ENCODE measurements at places on chromosomes 16 and 17.
A peak's percentile ranks its signal among the peaks of the same experiment; 100 is the strongest.

GRCh38 chr16:74605746-74606520 lies 981 bp downstream of the GLG1 start:
- DNase-seq: no peak

GRCh38 chr16:85049706-85050305 lies 22.2 kb downstream of the KIAA0513 start:
- DNase-seq: no peak

- no peak for DNase-seq
These were observed 158.1 kb upstream of the SDK2 start for GRCh38 chr17:73802314-73802713.

- DNase-seq: no peak
These were observed 21.4 kb downstream of the DEXI start for GRCh38 chr16:10920726-10921427.

- DNase-seq: no peak
These were observed 38.5 kb downstream of the CTU2 start for GRCh38 chr16:88744577-88745521.

GRCh38 chr16:48352648-48353390 lies 32.4 kb downstream of the SIAH1 start:
- no peak for DNase-seq

DNA sequence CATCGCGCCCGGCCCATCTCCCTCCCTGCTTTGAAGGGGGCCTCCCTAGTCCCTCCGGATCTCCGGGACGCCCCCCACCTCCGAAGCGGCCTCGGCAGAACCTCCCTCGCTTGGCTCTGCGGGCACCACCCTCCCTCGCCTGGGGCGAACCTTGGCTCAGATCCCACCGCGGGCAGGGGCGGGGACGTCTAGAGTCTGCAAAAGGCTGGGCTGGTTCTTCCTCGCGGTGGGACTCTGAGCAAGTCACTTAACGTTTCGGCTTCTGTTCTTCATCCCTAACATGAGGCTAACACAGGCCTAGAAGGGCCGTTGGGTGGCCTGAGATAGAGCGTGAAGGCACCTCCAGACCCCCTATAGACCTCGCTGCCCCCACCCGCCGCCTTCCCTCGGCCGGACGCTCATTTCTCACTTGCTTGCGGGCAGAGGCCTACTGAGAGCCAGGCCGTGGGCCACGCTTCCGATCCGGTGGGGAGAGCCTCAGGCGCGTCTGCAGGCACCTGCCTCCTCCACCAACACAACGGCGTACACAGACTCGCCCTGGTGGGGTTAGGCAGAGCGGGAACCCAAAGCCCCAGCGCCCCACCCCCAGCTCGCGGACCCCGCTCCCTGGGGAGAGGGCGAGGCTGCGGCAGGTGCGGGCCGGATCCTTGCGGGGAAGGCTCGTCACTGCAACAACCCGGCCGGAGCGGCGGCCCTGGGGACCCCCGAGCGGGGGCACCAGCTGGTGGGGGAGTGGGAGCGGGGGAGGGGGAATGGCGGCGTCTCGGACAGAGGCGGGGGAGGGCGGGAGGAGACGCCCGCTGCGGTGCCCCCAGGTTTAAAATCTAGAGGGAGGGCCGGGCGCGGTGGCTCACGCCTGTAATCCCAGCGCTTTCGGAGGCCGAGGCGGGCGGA lies 5.4 kb downstream of the MYO1C start:
- DNase-seq: peak; percentile 81

GRCh38 chr17:65685110-65685509 lies 123.7 kb upstream of the AXIN2 start:
- no peak for DNase-seq

DNA sequence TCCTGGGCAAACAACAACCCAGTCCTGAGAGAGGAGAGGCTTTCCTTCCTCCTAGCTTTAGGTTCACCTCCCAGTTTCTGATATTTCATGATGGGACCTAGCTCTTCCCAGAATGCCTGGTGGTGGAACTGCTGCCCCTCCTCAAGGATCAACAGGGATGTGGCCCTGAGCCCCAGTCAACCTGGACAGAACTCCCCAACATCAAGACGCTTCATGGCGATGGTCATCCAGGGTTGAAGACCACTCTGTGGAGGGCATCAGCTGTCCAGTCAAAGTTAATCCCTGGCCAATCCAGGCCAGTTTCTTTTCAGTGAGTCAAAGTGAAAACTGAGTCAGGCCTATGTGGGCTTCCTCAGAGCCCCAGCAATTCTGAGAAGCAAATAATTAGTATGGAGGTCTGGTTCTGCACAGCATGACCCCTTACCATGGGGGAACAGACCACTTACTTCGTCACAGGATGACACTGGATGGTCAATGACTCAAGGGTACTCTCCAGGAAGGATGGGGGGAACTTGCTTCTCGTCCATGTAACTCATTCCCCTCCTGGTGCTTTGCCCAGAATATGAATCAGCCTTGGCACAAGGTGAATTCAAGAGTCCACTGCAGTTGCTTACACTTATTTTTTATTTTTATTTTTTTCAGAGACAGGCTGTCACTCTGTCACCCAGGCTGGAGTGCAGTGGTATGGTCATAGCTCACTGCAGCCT lies 14.7 kb upstream of the XYLT2 start:
- DNase-seq: peak; percentile 80

DNA sequence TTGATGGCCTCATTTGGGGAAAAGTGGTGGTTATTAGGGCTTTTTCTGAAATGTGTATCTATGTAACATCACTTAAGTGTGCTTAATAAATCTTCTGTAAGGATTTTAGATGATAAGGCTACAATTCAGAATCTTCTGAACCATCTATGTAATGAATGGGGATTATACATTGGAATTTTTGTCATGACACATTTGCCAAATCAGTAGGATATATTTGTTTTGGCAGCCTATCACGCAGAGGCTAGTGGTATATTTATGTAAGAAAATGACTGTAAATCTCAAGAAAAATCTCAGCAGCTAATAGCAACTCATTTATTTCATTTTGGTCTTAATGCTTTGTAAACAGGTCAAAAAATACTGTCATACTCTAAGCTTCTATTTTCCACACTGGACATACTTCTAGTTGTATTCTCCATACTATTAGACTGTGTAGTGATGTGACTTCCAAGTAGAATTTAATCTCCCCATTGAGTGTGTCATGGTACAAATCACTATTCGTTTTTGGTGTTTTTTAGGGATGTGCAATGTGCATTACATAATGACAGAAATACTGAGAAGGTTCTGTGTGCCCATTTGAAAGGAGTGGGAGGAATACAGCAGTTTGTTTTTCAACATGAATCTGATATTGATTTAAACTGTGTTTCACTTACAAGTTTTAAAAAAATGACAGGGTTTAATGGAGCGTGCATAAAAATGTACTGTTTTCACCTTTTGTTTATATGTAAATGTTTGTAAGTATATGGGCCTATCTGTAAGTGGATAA lies 29.2 kb downstream of the CLUH start:
- peak; percentile 45 for DNase-seq

DNA sequence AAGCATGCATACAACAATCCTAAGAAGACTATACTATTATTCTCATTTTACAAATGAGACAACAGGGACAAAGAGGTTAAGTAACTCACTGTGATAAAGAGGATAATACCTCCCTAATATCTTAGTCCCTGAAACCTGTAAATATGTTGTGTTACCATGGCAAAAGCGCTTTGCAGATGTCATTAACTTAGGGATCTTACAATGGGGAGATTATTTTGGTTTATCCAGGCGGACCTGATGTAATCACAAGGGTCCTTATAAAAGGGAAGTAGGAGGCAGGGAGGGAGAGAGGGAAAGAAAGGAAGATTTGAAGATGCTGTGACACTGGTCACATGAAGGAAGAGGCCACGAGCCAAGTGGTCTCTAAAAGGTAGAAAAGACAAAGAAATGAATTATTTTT lies 164.7 kb downstream of the CNTNAP4 start:
- no peak for DNase-seq

- DNase-seq: no peak
These were observed 128.8 kb downstream of the CYB561 start for GRCh38 chr17:63317166-63317840.

DNA sequence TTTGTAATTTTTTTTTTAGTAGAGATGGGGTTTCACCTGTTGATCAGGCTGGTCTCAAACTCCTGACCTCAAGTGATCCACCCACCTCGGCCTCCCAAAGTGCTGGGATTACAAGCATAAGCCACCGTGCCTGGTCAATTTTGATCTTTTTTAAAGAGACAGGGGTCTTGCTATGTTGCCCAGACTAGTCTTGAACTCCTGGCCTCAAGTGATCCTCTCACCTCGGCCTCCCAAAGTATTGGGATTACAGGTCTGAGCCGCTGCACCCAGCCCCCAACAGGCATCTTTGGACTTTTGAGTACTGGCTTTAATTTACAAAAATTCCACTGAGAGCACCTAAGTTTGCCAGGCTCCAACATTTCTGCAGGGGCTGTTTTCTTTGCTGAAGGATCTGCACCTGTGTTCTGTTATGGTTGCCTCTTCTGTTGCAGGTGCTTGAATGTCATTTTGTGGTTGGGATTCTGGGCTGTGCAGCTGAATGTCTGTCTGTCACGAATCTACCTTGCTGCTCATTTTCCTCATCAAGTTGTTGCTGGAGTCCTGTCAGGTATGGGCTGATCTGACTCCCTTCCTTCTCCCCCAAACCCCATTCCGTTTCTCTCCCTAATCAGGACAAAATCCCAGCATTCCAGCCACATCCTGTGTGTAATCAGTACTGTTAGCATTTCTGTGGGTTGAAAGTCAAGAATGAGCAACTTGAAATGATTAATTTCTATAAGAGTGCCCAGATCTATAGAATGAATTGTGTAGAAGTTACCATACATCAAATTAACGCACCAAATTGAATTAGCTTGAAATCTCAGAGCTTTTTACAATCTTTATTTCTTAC lies 8.5 kb downstream of the G6PC1 start:
- peak; percentile 23 for DNase-seq

GRCh38 chr16:72536723-72537435 lies 364.9 kb upstream of the PMFBP1 start:
- peak; percentile 72 for DNase-seq

GRCh38 chr16:82313754-82314153 lies 143.7 kb upstream of the MPHOSPH6 start:
- no peak for DNase-seq

- no peak for DNase-seq
These were observed 60.2 kb downstream of the WIPI1 start for GRCh38 chr17:68397108-68397536.

DNA sequence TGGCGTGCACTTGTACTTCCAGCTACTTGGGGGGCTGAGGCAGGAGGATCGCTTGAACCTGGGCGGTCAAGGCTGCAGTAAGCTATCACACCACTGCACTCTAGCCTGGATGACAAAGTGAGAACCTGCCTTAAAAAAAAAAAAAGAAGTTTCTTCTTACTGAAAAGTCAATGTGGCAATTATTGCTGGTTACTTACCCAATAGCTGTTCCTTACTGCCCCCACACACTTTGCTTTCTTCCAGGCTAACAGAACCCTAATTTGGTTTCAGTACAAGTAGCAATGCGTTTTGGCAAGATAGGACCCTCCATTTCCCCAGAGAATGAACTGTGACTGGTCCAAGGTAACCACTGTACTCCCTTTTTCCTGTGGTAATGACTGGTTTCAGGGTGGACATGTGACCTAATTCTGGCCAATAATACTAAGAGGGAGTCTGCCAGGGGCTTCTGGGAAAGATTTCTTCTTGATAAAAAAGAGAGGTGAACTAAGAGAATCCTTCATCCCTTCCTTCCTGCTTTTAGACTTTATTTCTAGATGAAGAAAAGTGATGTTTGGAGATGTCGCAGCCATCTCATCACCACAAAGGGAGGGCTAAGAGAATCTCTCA lies 58.8 kb upstream of the MSI2 start:
- no peak for DNase-seq

- peak; percentile 32 for DNase-seq
These were observed 1.1 kb upstream of the NHLRC4 start for GRCh38 chr16:565419-566330.

- DNase-seq: peak; percentile 25
These were observed 2.6 kb downstream of the PCGF2 start for GRCh38 chr17:38745545-38745944.

- no peak for DNase-seq
These were observed 66.2 kb upstream of the BRD7 start for GRCh38 chr16:50434872-50435478.

- DNase-seq: peak; percentile 74
These were observed 497.5 kb upstream of the SALL1 start for GRCh38 chr16:51648526-51648925.

DNA sequence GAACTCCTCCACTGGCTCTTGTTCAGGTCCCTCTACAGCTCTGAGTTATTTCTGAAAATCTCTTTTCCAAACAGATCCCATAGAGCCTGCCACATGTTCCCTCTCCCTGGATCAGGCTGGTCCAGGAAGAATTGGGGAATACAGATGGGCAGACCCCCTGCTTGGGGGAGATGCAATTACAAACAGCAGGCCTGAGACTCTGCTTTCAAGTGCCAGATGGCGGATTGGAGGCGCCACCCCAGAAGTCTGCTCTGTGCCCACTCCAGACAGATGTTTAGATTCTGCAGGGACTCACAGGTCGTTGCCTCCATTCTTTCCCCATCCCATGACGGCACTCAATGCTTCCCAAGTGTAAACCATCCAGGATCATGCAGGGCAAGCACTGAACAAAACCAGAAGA lies 316.6 kb downstream of the SLC39A11 start:
- no peak for DNase-seq

- DNase-seq: no peak
These were observed 10.1 kb downstream of the HIRIP3 start for GRCh38 chr16:29985271-29985811.

GRCh38 chr16:46629331-46630219 lies 8.4 kb upstream of the SHCBP1 start:
- peak; percentile 67 for DNase-seq

DNA sequence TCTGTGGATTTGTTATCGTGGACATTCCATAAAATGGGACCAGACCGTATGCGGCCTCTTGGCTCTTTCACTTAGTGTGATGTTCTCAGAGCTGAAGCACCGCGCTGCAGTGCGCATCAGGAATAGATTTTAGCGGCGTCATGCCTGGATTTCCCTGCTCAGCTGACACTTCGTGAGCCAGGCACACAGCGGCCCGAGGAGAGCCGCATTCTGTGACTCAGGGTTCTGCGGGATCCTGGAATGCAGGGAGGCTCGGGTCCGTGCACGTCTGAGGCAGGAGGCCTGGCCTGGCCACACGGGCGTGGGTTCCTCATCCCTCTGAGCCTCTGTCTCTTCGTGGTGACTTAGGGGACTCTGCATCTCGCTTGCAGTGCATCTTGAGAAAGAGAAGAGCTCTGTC lies 13.4 kb downstream of the CBFA2T3 start:
- DNase-seq: peak; percentile 29

GRCh38 chr16:47779201-47780016 lies 318.3 kb downstream of the PHKB start:
- peak; percentile 34 for DNase-seq

DNA sequence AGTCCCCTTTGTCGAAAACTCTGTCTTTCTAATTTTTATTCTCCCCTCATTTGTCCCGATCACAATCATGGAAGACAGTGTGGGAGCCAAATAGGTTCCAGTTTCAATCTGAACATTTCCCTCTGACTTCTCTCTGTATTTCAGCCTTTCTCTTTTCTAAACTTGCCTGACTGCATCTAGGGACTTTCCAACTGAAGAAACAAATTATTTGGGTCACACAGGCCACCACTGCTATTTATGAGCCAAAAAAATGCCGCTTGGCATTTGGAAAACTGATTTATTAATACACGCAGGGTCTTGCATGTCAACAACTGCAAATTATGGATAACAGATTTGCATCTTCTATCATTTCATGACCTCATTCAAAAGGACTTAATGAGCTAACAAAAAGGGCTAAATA lies 55.2 kb upstream of the ELAC2 start:
- no peak for DNase-seq

- peak; percentile 9 for DNase-seq
These were observed 1.5 kb downstream of the KRTAP16-1 start for GRCh38 chr17:41307647-41308046.

All from EH (cell line).